ENCODE measurements at places on chromosomes 11 and 22.

DNA sequence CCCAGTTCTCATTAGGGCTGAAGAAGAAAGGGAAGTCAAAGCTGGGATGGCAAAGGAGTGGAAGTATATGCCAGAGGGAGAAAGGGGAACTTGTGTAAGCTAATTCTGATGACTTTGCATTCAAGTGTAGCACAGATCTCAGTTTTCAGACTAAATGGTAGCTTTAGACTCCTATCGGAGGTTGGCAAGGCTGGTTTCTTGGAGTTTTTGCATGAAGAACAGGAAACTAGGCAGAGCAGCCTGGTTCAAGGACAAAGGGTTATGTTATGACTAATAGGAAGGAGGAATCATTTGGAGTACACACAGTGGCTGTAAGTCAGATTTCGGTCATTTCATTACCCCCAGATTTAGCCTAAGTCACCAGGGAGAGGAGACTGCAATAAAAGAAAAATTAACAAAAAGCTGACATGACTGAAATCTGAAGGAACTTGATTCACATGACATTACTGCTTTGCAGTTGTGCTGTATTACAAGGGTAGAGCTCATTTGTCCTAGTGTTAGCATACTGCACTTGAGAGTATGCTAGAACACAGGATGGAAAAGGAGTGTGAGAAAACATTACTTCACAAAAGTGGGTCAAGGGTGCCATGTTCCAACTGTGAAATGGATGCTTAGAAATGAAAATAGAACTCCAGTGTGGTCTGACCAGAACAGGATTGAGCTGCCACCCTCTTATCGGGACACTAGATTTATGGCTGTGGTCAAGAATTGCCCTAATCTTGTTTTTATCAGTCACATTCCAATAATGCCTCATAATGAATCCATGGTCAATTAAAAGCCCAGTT lies 23.6 kb downstream of the ADM start:
- no peak for DNase-seq

GRCh38 chr22:17633217-17633997 lies 4.9 kb upstream of the ATP6V1E1 start:
- no peak for DNase-seq

- DNase-seq = no peak
Observed at GRCh38 chr11:201966-202365, 5.2 kb downstream of the BET1L start.

DNA sequence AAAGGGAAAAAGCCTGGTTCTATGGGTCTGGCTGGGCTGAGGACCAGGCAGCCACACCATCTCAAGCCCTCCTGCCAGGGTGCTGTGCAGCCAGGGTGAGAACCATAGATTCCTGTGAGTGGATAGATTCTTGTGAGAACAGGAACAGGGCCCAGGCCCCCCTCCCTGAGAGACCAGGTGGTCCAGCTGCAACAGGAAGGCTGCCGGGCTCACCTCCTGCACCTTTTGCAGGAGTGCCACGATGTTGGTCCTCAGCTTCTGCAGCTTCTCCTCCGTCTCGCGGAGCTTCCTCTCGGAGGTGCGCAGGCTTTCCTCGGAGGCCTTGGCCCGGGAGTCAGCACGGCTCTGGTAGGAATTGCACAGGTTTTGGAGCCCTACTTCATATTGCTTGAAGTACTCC lies 40.8 kb downstream of the MORC2 start:
- no peak for DNase-seq

DNA sequence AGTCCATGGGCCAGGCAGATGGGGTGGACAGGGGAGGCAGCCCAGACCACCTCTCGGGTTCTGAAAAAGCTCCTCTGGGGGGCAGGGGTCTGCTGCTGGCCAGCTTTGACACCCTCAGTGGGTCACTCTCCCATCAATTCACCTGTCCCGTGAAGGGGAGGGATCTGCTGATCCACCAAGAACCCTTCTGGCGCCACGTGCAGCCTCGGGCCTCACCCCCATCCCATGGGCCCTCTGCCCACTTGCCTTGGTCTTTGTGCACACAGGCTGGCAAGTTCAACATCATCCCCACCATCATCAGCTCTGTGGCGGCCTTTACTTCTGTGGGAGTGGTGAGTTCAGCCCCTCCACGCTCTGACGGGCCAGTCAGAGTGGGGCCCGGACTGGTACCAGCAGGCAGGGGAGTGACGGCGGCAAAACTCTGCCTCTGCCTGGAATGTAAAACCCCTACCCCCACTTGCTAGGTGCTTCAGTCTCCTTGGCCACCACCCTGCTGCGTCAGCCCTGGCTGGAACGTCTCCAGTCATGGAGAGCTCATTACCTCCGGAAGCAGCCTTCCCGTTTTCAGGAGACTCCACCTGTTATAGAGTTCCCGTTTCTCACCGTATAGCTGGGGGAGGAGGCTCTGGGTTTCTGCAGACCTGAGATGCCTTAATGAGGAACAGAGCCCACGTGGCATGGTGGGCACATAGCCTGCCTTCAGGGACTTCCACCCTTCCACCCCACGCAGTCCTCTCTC lies 12.7 kb downstream of the PRG3 start:
- no peak for DNase-seq

- no peak for DNase-seq
Observed at GRCh38 chr11:7448201-7448600, 37.1 kb upstream of the OLFML1 start.

- DNase-seq = no peak
Observed at GRCh38 chr11:100759856-100760255, 72.8 kb downstream of the ARHGAP42 start.

- peak; percentile 35 for DNase-seq
Observed at GRCh38 chr22:49811020-49811791, 16.5 kb downstream of the BRD1 start.

DNA sequence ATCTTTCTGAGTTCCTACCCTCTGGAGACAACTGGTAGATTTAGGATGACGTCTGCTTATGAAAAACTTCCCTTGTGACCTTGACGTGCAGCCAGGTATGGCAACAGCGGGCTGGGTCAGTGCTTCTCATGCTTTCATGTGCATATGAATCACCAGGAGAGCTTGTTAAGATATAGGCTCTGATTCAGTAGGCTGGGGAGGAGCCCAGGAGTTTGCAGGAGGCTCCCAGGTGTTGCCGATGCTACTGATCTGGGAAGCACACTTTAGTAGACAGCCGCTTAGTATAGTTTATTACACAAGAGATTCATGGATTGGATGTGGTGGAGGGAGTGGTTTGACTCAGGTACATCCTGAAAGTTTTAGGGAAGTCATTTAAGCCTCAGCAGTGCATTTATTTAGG lies 23.8 kb downstream of the DIXDC1 start:
- DNase-seq = no peak

DNA sequence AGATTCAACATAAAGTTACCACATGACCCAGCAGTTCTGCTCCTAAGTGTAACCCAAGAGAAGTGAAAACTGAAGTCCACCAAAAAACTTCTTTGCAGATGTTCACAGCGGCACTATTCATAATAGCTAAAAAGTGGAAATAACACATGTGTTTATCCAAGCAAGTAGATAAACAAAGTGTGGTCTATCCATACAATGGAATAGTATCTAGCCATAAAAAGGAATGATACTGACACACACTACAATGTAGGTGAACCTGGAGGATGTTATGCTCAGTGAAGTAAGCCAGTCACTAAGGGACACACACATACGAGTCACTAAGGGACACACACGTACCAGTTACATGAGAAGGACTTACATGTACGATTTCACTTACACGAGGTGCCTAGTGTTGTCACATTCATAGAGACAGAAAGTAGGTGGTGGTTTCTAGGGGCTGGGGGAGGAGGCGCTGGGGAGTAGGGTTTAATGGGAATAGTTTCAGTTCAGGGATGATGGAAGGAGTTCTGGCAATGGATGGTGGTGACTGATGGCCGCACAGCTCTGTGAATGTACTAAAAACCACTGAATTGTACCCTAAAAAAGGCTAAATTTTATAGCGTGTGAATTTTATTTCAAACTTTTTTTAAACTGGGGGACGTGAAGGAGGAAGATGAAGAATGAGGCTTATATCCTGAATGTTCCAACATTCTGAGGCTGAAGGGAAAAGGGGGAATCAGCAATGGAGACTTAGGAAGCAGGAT lies 27.2 kb upstream of the COMT start:
- no peak for DNase-seq

GRCh38 chr11:65817312-65817834 lies 16.4 kb upstream of the SNX32 start:
- DNase-seq = no peak

DNA sequence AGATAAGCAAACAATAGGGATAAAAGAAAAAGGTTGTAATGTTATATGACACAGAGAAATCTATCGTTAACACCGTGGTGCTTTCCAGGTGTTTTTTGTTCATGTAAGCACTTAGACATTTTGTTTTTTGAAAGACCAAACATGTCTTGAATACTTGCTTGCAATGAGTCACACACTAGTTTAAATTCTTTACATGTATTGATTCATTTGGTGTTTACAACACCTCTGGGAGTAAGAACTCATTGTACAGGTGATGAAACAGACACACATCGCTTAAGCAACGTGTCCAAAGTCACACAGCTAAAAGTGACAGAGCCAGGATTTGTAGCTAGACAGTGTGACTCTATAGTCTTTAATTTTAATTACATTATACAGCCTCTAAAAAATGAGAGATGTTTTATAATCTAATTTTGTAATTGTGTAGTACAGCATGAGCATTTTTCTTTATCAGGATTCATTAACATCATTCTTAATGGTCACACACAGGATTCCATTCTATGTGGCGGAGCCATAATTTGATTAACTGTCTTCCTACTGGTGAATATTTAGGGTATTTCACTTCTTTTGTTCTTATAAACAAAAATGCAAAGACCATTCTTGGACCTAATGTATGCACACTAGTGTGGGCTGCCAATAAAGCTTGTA lies 148.8 kb downstream of the DBX1 start:
- no peak for DNase-seq

DNA sequence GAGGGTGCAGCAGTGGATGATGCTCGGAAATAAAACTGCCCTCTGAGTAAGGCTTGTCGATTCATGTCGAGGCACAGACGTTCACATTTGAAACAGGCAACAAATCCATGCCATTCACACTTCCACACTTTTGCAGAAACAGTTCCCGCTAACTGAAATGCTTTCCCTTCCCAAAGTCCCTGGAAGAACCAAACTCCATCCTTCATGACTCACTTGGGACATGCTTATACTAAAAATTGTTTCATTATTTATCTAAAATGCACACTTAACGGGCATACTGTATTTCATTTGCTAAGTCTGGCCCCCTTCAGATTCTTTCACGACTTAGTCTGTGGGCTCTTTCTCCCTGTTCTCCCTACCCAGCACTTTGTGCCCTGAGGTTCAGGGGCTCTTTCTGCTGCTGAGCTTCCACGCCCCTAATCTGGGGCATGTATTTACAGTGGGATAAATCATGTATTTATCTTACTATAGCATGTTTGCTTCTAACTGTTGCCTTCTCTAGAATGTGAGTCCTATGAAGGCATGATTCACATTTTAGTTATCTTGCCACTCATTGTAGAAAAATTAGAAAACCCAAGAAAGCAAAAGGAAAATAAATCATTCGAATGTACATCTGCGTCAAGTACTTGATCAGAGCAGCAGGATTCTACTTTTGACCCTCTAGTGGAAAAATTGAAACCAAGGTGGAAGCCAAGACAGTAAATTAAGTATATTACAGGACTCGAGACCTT lies 12.5 kb downstream of the SCGB1A1 start:
- no peak for DNase-seq

DNA sequence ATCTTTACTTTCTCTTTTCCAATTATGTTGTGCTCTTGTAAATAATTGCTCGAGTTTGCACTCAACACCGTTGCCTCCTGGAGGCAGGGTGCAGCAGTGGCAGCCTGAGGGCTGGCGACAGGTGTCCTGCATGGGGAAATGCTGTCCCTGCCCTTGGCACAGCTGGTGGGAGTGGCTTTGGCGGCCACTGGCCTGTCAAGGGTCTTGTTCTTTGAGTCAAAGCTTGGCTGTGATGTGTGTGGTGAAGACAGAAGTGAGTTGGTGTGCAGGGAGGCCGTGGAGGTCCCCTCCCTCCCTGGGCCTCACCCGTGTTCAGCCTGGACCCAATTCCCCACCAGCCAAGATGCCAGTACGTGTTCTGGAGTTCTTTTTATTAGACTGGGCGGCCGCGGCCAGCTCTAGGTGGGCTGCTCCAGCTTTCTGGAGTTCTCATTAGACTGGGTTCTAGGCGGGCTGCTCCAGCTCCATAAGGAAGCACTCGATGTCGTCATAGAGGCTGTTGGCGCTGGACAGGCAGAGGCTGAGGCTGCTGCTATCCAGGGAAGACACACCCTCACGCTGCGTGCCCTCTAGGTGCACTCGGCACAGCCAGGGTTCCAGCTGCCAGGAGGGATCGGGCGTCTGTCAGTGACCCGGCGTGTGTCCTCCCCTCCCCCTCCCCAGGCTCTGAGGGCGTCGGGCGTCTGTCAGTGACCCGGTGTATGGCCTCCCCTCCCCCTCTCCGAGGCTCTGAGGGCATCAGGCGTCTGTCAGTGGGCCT lies 3.4 kb downstream of the IRF7 start:
- DNase-seq = no peak

- no peak for DNase-seq
Observed at GRCh38 chr11:93348930-93349329, 18.4 kb downstream of the DEUP1 start.

DNA sequence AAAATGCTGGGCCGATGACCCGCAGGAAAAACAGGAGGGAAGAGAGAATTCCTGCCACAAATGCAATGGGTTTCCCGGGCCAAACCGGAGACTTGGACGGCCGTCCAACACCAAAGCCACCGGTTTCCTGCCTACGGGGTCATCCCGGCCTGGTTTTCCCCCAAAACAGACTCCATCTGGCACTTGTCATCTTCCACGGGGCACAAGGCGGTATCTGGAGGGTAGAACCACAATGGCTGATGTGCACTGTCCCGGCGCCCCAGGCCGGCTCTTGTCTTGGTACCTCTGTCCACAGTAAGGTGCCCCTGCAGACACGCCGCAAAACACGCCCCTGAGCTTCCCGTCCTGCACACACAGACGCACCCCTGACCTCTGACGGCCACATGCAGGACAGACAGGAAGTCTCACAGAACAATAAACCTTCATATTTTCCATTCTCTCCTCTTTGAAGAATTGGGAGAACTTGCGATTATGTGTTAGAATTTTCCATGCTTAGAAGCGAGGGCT lies 20.1 kb downstream of the CELSR1 start:
- no peak for DNase-seq

GRCh38 chr11:72821221-72821919 lies 7.2 kb downstream of the ATG16L2 start:
- DNase-seq = no peak

GRCh38 chr11:61972672-61973475 lies 5.4 kb upstream of the FTH1 start:
- DNase-seq = no peak

DNA sequence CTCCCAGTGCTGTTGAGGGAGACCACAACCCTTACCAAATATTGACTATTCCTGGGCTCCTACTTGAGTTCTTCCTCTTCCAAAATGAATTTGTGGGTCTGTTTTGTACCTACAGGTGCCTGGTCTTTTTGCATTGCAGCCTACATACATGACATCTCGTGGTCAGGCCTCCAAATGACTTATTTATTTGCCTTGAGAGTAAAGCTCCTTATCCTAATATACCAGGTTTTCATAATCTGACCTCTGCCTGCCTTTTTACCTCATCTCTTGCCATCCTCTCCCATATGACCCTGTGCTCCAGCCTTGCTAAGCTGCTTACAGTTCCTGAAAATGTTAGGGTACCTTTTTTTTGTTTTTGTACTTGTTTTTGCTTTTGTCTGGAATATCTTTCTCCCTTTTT lies 130.4 kb downstream of the UVRAG start:
- DNase-seq = no peak
